LoVo (cell line): ENCODE measurements at places on chromosomes 12 and 14.

DNA sequence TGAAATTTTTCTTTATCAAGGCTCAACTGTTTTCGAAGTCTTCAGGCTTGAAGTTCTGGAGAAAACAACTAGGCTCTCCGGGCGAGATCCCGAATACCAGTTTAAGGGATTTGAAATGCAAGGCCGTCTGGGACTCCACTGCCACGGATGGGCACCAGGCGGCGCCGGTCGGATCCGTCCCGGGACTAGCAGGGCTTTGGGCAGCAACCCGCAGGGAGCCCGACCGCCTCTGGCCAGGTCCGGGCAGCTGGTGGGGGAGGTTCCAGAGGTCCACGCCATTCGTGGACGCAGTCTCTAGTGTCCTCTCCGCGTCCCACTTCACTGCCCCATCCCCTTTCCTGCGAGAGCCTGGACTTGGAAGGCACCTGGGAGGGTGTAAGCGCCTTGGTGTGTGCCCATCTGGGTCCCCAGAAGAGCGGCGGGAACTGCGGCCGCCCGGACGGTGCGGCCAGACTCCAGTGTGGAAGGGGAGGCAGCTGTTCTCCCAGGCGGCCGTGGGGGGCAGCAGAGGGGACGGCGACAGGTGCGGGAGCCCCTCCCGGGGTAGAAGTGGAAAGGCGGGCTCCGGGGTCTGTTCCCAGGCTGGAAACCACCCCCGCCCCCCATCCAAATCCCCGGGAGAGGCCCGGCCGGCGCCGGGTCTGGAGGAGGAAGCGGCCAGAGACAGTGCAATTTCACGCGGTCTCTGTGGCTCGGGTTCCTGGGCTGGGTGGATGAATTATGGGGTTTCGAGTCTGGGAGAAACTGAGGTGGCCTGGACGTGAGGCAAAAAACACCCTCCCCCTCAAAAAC lies 838 bp upstream of the ERBB3 start:
- peak; percentile 93 for DNase-seq

- no peak for DNase-seq
Observed at GRCh38 chr14:100825713-100826331, at the start of gene MEG3. TSS of gene MEG3 (plus strand) at chr14:100826118.

DNA sequence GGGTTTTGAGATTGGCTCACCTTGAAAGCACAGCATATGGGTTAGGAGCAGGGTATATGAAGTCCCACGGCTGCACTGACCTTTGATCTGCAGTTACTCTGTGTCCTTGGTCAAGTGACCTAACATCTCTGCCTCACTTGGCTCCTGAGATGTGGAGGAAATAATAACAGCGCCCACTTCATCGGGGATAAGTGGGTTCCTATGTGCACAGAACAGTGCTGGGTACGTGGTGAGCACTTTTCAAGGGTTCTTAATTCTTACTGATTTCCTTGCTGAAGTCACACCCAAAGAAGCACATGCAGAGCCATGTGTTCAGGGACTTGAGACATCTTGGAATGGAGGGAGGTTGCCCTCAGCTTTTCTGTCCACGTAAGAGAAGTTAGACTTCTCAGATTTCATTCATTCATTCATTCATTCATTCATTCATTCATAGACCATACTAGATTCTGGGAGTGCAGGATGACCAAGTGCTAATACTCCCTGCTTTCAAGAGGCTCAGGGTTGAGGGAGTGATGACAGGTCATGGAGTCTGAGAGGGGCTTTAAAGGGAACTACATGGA lies 39.4 kb downstream of the ADGRD1 start:
- DNase-seq, result no peak

- no peak for DNase-seq
Observed at GRCh38 chr14:84029246-84029645, 1500.7 kb upstream of the FLRT2 start.

DNA sequence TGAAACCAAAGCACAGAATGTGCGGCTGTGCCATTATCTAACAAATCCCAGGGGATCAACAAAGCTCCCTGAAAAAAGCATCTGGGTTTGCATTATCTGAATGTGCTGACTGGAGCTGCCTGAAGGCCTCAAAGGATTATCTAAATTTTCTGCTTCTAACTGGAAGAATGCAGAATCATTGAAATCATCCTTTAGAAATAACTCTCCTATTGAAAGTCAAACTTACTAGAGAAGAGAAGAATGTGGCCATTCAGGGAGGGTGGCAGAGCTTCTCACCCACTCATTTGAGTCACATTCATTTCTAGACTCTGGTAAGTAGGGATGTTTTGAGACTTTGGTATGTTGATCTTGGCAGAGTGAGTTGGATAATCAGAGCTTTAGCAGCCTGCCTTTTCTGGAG lies 220.6 kb upstream of the RGS6 start:
- DNase-seq, result no peak

DNA sequence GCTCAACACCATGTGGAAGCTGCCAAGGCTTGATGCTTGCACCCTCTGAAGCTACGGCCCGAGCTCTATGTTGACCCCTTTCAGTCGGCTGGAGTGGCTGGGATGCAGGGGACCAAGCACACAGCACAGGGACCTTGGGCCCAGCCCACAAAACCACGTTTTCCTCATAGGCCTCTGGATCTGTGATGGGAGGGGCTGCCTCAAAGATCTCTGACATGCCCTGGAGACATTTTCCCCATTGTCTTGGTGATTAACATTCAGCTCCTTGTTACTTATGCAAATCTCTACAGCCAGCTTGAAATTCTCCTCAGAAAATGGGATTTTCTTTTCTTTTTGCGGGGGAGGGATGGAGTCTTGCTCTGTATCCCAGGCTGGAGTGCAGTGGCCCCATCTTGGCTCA lies 46.3 kb downstream of the MON2 start:
- DNase-seq, result no peak

DNA sequence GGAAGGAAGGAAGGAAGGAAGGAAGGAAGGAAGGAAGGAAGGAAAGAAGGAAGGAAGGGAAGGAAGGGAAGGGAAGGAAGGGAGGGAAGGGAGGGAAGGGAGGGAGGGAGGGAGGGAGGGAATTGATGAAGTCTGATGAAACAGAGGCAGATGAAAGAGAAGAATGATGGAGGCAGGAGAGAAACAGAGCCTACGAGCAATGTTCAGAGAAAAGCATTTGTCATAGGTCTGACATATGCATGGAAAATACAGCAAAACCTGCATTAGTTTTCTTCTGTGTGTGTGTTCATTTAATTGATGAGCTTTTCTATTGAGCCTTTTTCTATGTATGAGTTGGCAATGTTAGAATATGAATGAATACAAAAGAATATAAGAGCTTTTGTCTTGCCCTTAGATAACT lies 343.4 kb downstream of the GXYLT1 start:
- no peak for DNase-seq
